ENCODE measurements at places on chromosomes 7 and 10.

- no peak for DNase-seq
Observed at GRCh38 chr7:151210087-151210854, at the start of gene H2BK1. Gene H2BK1 (minus strand): TSS chr7:151210488. CDS start chr7:151210318, 170 bp downstream.

DNA sequence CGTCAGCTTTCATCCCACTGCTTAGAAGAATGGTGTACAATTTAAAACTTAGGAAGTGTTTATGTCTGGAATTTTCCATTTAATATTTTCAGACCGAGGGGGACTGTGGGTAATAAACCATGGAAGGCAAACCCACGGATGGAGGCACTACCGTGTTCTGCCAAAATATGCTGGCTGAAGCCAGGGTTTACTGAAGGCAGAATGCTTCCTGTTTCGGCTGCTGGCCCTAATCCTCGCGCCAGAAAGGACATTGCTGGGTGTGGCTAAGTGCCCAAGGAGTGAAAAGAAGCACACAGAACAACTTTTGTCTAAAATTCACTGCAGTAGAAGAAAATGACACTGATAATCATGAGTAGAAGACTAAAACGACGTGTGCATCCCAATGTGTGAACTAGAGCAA is 32.3 kb downstream of the PITRM1 start:
- no peak for DNase-seq

DNA sequence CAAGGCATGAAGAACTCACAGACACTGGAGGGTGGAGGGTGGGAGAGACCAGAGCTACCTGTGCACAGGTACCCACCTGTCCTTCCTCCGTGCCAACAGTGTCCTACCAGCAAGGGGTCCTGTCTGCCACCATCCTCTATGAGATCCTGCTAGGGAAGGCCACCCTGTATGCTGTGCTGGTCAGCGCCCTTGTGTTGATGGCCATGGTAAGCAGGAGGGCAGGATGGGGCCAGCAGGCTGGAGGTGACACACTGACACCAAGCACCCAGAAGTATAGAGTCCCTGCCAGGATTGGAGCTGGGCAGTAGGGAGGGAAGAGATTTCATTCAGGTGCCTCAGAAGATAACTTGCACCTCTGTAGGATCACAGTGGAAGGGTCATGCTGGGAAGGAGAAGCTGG is 21.8 kb downstream of the PRSS2 start:
- no peak for DNase-seq

DNA sequence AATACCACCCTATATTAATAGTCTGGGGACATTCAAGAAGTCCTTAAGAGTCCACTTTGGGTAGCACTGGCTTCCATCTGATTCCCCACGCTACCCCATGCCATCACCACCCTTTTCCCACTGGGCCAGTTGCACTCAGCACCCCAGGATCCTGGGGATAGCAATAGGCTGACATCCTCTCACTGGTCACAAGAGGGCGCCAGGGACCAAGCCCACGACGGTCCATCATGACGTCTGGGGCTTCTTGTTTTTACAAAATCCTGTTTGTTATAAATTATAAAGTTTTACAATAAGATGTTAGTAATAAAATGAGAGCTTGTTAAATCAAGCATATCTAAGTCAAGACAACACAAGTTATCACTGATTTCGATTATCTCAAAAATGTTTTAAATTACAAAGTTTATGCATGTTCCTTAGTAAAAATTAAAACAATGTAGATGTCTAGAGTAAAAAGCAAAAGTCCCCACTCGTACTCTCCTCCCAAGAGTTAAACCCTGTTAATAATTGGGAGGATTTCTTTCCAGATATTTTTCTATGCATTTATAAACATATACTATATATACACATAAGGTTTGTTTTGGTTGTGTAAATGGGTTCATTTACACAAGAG is 15.4 kb downstream of the GPNMB start:
- peak; percentile 39 for DNase-seq

GRCh38 chr7:38020121-38020785 is 99.8 kb downstream of the EPDR1 start:
- DNase-seq, result no peak

DNA sequence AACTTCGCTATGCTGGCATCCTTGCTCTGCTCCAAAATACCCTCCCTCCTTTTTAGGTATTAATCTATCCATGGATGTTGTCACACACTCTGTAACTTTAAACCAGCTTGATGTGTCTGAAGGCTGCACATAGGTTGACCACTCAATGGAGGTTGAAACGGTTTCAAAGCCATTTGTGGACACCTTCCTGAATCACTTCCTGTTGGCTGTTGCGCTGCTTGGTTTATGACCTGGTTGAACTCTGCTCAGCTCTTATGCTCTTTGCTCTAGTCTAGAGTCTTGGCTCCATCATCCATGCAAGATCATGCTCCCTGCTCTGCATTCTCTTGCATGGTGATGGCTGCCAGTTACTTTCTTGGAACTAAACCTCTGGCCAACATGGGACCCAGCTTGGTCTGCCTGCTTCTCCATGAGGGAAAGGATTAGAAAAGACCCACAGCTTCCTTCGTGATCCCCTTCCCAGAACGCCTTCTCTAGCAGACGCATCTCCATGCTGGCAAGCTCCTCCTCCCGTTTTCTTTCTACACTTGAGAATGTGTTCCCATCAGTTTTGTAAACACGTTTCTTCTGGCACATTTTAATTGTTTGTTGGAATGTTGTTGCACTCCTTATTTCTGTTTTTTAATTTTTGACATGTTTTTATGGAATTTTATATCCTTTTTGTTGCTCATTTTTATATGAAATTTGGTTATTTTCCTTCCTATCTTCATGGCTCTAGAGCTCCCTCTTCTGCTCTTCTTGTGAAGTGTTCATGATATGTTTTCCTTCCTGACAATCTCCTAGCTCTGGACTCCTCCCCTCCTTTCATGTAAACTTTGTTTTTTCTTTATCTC is 149.8 kb downstream of the XPNPEP1 start:
- DNase-seq, result no peak

DNA sequence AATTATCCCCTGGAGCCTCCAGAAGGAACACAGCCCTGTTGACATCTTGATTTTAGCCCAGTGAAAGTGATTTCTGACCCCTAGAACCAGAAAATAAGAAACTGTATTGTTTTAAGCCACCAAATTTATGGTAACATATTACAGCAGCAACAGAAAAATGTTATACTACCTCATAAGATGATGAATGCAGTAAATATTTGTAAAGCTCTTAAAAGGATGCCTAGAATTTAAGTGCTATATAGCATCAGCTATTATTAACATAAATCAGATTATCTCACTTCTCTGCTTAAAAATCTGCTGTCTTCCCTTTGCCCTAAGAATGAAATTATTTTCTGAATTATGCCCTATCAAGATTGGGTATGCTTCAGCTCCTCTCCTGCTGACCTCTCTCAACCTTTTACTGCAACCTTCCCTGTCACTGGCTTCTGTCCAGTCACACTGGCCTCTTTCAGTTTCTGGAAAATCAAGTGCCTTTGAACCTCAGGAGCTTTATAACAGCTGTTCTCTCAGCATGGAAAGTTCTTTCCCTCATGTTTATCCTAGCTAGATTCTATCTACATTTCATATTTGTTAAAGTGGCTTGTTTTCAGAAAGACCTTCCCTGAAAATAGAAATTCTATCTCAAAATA is 78.9 kb downstream of the GPR37 start:
- DNase-seq, result no peak

GRCh38 chr10:33523236-33523792 is 188.8 kb upstream of the NRP1 start:
- no peak for DNase-seq

DNA sequence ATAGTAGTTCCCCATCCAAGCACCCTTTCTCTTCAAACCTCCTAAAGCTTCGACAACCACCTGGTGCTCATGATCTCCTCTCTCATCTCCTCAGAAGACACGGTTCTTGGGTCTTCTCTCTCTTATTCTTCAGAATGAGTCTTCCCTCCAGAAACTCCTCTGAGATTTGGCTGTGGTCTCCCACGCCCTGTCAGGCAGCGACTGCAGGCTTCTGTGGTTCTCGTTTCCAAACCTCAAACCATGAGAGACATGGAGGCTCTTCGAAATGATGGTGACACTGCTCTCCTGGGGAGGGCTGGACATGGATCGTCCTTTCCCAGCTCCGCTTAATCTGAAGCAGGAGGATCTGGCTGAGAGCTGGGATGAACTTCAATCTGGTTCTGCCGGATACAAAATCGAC is 78.6 kb upstream of the PITRM1 start:
- DNase-seq, result no peak

- DNase-seq, result peak; percentile 17
Observed at GRCh38 chr10:105063796-105064195, 422.7 kb downstream of the SORCS3 start.

DNA sequence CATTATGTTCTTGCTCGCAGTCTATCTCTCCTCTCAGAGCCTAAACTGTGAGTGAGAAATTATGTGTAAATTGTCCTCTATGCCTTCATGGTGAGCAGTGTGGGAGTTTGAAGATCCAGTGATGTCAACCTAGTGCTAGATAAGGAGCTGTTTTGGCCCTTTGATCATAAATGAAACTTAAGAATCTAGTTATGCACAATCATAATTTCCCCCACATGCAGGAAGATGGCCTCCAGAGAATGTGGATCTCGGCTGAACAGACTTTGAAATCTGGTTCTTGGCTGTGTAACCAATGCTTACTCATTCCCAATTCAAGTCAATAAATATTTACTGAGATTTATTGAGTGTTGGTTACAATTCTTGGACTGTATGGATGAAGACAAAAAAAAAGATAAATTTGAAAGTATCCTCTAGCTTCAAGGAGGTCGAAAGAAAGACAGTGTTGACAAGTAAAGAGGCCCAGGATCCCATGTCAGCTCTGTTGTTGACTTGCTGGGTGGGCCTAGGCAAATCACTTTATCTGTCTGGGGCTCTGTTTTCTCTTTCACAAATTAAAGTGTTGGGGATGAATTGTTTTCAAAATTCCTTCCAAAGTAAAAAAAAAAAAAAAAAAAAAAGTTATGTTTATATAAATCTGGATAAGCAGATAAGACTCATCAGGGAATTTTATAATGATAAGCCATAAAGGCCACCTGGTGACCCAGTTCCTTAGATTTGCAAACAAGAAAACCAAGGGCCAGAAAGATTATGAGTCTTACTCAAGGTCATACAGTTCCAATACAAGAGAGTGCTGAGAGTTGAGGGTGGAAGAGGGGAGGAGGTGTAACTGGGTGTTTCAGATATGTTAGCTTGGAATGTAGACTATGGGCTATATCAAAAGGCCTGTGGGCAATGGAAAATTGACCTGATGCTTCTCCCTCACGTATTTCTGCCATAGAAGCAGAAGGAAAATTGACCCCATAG is 969.9 kb downstream of the KCNMA1 start:
- DNase-seq, result no peak

DNA sequence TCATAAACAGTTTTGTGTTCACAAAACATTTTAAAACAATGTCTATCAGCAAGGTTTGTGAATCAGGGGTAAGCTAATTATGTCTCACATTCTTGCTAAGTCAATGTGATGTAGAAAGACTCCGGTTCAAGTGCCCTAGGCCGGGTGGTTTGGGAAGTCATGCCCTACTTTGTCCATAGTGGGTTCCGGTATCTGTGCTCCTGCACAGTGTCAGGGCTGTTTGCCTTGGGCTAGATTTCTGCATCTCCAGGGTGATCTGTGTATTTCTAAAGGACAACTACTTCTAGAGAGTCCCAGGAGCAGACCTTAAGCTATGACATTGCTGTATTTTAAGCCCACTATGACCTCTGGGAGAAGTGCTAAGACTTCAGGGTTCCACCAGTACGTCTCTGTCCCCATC is 504.1 kb downstream of the PLXNA4 start:
- DNase-seq, result no peak

GRCh38 chr10:14491811-14492210 is 161.1 kb upstream of the FRMD4A start:
- DNase-seq, result no peak

DNA sequence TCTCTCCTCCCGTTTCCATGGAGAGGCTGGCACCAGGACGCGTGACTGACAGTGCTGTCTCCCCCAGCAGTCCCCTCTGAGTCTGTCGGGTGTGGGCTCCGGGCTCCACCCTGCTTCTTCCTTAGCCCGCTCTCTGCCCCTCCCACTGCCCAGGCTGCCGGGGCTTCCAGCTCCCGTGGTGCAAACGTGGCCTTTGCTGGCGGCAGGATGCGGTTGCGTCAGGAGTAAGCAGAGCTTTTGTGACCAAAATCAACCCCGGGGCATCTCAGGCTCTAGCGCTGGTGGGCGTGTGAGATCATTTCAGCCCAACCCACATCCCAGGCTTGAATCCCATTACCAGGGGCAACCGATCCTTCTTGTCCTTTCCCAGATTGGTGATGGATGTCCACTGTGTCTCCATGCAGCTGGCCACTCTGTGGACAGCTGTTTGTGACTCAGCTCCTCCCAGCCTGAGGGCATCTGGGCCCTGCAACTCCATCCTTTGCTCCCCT is 28.2 kb downstream of the PTPRE start:
- no peak for DNase-seq

DNA sequence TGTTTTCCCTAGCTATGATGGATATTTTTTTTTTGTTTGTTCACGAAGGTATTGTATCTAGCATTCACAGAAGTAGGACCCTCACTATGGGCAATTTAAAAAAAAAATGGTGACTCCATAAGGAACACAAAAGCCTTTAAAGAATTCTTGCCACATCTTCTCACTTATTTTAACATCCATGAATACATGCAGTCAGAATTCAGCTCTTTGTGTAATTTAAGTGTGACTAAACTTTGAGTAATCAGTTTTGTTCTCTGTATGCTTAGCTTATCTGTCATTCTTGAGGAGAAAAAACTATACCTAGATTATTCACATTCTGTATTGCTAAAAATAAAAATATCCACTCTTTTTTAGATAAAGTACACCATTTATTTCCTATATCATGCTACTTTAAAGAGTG is 313.2 kb upstream of the KCND2 start:
- no peak for DNase-seq

DNA sequence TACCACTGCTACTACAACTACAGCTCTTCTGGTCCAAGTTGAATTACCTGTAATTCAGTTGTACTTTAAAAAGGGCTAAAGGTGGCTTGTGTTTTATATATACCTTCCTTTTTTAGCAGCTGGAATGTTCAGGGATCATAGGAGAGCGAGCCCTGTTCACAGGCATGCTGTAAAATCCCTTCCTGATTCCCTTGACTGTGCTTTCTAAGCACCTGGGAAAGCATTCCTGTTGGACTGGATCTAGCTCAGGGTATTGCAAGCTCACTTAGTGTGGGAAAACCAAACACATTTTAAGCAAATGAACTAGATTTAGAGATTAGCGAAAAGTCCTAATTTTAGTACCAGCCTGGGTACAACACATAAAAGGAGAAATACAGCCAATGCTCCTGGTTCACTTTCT is 31.5 kb downstream of the BPGM start:
- no peak for DNase-seq

DNA sequence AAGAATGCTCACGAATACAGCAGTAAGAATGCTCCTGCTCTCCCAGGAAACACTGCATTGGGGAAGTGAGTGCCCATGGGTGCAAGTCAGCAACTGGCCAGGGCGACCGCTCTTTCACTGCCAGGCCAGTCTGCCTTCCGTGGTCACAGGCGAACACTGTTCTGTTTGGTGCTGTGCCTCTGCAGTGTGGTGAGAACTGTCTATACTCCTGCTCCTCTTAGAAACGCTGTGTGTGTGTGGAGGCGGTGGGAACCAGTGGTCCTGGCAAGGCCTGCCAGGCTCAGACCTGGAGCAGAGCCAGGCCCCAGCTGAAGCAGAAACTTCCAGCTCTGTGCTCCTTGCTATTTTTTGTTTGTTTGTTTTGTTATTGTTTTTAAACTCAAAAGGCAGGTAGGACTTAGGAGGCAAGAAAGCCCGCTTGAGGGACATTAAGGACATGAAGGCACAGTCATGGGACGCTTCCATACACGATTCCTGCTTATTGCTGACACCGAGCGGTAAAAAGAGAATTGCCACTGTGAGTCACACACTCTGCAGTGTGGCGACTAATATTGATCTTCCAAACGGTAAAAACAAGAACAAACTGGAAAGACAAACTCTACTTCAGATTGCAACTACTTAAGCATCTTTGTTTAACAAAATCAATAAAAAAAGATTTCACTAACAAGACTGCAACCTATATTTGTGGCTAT is 430.8 kb downstream of the DNAJB6 start:
- DNase-seq, result no peak

Data from 8988T (cell line).